IMR-90 (cell line): ENCODE measurements at places on chromosomes 3 and 15. TPM values are rescaled to one million over a fixed set of nuclear protein-coding genes. Genes with fewer than 3 reads are reported as not detected.

GRCh38 chr3:152380043-152380442, 111.3 kb downstream of the MBNL1 start:
- H3K27me3 ChIP-seq = no peaks in the 10 kb centered on the region
- no peak overlapping the region for H3K4me3 ChIP-seq
- peaks cover 4% of the 10 kb centered on the region for H3K36me3 ChIP-seq
- no peak for DNase-seq
- H3K4me1 ChIP-seq = peaks cover 14% of the 10 kb centered on the region

DNA sequence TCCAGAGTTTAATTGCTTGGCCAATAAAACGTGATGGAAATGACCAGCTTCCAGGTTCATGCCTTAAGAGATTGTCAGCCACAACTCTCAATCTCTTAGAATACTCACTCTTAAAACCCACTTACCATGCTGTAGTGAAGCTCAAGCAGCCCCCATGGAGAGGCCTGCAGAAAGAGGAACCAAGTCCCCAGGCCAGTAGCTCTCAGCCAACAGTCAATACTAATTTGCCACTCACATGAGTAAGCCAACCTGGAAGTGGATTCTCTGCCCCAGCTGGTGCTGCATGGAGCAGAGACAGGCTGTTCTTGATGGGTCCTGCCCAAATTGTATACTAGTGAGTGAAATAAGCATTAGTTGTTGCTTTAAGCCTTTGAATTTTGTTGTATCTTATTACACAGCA, 155.9 kb downstream of the OXSM start:
- no peak overlapping the region for H3K27ac ChIP-seq
- H3K36me3 ChIP-seq = no peaks in the 10 kb centered on the region
- H3K4me1 ChIP-seq = no peaks in the 10 kb centered on the region
- H3K4me3 ChIP-seq = no peak overlapping the region

DNA sequence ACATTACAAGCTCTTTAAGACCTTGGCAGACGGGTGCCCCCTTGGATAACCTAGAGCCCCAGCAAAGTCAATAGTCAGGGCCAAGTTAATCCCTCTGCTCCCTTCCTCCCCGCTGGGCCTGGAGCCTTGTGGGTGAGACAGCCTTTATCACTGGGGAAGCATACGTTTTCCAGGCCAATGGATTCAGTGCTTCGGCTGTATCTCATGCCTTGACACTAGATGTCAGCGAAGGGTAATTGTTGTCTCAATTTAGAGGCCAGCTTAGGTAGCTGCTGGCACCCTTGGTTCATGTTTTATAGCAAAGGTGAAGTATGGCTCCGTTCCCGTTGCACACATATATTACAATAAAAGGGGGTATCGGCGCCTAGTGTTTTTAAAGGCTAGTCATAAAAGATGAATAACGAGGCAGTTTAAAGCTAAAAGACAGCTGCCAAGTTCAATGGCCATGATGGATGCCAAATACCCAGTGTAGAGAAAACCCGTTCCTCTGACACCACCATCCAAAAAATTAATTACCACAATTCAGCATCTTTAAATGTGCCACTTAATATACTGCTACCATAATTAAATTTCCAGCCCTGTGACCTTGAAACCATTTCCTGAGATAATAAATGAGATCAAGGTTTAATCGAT, 52.3 kb upstream of the BNIP2 start:
- no peaks in the 10 kb centered on the region for H3K36me3 ChIP-seq
- H3K4me1 ChIP-seq = no peaks in the 10 kb centered on the region
- no peak overlapping the region for H3K4me3 ChIP-seq
- DNase-seq = no peak
- H3K27ac ChIP-seq = no peak overlapping the region

Gene DZIP3
- total RNA-seq = 9.9 and 11.7 TPM in 2 replicates

Gene SAMD7
- total RNA-seq = not detected in 2 replicates

DNA sequence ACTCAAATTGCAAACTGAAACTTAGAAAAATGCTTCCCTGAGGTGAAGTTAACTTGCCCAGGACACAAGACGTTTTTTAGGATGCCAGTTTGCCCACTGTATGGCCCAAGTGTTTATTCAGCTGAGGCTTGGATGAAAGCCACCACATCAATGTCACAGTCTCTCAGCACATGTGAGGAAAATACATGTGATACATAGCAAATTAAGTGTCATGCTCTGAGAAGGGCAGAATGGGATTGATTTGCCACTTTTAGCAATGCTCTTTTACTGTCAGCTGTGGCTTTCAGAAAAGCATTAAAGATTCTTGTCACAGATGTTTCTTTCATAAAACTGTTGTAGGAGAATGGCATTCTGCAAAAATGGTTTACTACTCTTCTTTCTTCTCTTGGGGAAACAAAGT, 165.5 kb downstream of the ZIC1 start:
- H3K4me3 ChIP-seq = no peak overlapping the region
- no peaks in the 10 kb centered on the region for H3K27me3 ChIP-seq
- no peaks in the 10 kb centered on the region for H3K4me1 ChIP-seq
